ENCODE measurements at places on chromosomes 13 and 19.
A peak's percentile ranks its signal among the peaks of the same experiment; 100 is the strongest.

DNA sequence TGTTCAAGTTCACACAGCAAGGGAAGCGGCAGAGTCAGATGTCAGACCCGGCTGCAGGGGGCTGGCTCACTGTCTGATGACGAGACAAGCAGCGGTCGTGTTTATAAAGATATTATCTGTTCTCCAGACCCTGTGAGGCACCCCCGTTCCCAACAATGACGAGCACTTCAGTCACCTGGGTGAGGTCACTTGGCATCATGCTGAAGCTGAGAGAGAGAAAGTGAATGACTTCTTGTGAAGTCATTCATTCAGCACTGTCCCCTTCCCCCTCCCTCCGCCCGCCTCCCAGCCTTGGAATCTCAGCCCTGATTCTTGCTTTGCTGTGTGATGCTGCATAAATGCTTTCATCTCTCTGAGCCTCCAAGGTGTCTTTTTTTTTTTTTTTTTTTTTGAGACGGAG, 4.9 kb upstream of the LYPD3 start:
- DNase-seq: no peak

DNA sequence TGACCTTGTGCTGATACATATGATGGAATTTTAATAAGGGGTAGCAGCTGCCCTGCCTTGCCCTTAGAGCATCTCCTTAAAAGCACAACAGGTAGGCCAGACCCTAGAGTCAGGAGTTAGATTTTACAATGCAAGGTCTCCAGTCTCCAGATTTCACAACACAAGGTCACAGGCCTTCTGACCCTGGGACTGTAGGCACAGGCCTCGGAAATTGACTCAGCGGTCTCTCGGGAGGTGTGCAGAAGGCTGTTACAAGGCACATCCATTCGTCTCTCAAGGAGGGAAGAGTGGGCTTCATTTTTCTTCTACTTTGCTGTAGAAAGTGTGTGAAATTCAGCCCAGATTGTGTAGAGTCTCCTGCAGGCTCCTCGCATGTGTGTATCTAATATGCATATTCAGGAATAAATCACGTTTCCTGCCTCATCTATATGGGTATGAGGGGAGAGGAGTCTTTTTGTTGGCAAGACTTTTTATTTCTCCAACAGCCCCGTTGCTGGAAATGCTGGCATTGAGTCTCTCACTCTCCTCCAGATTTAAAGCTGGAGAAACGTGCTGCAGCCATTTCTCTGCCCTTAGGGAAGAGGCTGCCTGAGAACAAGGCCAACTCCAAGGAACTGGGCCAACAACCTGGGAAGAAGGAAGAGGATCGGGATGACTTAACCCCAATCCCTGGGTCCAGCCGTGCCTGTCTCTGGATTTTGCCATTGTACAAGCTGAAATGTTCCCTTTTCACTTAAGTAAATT, 24.5 kb downstream of the UQCRFS1 start:
- DNase-seq: no peak

GRCh38 chr19:18668744-18669523, 14.5 kb upstream of the CRTC1 start:
- no peak for DNase-seq

DNA sequence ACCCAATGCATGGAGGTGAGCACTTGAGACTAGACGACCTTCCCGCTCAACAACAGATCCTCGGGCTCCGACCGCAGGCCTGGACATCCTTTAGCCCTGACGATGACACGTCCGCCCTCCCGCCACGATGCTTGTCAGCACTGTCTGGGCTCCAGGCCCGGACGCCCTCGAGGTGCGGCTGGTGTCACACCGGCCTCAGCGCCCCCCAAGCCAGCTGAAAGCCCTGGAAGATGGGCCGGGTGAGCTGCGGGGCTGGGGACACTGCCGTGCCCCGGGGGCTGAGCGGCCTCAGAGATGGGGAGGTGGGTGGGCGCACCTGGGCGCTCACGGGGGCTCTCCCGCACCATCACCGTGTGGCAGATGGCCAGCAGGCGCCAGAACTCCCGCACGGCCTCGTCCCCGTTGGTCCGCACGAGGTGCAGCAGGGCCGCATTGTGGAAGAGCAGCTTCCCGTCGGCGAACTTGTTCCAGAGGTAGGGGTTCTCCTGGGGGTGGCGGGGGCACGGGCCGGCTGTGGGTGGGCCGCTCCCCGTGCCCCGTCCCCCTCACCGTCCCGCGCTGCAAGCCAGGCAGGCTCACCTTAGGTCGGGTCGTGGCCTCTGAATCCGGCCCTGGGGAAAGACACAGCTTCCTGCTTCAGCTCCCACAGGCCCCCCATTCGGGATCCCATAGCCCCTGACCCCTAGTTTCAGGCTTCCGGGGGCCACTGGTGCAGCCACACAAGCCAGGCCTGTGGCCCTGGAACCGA, 15.5 kb downstream of the ATP8B3 start:
- DNase-seq: no peak

DNA sequence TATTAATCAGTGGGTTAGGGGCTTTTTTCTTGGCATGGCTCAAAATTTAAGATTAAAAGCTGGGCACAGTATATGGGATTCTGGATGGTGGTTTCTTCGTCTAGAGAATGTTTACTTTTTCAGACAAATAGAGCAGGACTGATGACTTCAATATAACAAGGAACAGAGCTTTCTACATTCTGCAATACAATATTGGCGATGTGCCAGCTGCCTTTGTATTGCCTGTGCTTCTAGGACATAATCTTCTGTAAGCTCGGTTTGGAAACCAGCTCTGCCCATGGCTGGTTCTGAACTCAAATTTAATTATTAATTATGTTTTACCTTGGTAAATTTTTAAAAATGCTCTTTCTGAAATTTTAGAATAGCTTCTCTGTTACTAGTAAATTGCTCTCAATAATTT, 139.1 kb upstream of the TRPC4 start:
- no peak for DNase-seq

DNA sequence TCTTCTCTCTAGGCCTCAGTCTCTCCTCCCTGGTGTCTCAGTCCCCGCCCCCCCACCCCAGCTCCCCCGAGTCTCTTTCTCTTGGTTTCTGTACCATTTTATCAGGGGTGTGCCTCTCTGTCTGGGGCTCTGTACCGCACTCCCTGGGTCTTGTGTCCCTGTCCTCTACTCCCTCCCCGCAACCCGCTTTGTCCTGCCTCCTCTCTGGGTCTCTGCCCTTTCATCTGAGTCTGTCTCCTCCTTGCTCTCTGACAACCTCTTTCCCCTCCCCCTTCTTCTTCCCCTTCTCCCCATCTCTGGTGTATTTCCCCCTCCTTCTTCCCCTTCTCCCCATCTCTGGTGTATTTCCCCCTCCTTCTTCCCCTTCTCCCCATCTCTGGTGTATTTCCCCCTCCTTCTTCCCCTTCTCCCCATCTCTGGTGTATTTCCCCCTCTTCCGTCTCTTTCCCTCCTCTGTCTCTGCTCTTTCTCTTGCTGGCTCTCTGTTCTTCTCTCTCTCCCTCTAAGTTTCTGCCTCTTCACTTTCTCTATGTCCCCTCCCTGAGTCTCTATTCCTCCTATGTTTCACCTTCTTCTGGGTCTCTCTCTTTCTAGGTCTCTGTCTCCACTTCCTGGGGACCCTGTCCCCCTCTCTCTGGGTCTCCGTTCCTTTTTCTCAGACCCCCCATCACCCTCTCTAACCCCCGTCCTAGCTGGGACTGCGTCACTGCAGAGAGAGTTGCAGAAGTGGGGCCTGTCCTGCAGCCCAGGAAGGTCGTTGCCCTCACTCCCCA, 2.2 kb upstream of the KCNC3 start:
- peak; percentile 44 for DNase-seq

DNA sequence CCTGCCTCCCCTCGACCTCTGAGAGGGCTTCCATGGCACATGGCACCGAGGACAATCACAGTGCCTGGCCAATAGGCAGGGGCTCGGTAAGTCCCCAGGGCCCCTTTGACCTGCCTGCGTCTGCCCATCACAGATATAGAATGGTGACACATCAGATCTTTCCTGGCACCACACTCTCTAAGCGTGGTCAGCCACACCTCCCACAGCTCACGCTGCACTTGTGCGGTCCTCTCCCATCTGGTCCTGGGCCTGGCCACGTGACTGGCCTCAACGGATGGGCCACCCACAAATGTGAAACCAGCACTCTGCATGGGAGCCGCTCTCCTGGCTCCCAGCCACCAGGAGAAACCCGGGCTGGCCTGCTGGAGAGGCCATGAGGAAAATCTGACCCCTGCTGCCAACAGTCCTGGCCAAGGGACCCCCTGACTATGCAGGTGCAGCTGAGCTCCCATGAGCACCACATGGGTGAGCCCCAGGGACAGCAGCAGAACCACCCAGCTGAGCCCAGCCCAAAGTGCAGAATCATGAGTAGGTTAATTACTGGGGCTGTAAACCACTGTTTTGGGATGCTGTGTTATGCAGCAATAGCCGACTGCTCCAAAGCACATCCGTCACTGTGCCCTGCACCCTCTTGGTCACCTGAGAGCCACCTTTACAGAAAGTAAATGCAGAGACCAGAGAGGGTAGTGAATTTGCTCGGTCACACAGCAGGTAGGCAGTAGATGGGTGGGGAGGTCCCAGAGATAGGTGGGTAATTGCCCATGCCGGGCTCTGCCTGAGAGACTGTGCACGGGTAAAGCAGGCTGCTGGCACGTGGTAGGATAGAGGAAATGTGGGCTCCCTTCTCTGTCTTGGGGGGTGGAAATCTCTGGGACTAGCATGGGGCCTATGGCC, 9.7 kb upstream of the MEF2B start:
- DNase-seq: no peak

DNA sequence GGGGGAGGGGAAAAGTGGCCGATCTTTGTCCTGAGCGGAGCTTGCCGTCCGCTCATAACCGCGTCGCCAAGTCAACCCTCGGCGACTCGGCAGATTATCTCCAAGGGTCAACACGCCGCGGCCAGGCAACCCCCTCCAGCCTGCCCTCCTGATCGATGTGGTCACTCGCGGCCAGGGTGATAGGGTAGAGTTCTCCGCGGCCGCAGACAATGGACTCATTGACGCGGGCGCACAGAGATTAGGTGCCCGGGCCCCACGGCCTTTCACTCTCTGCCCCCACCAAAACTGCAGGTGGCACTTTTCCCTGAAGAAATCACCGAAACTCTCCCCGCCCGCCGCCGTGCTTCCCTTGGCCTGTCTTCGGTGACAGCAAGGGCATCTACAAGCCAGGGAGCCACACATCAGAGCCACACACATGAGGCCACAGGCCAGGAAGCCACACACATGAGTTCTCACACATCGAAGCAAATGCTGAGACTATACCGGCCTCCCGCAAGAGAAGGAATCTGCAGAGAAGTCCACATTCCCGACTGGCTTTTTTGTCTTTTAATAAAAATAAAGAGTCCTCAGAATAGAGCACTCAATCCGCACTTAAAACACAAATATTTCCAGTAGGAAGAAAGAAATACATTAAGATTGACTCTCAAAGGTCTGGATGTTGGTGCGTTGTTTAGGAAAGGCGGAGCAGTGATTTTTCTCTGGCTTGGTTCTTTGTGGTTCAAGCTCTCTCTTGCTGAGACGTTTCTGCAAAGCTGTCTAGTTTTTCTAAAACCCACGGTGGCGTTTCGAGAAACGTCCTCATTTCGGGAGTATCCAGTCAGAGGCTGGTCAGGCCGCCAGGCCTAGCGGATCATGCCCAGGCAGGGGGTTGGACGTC, 1.5 kb upstream of the PDX1 start:
- no peak for DNase-seq

GRCh38 chr19:53951436-53951835, 11.3 kb upstream of the CACNG8 start:
- no peak for DNase-seq

DNA sequence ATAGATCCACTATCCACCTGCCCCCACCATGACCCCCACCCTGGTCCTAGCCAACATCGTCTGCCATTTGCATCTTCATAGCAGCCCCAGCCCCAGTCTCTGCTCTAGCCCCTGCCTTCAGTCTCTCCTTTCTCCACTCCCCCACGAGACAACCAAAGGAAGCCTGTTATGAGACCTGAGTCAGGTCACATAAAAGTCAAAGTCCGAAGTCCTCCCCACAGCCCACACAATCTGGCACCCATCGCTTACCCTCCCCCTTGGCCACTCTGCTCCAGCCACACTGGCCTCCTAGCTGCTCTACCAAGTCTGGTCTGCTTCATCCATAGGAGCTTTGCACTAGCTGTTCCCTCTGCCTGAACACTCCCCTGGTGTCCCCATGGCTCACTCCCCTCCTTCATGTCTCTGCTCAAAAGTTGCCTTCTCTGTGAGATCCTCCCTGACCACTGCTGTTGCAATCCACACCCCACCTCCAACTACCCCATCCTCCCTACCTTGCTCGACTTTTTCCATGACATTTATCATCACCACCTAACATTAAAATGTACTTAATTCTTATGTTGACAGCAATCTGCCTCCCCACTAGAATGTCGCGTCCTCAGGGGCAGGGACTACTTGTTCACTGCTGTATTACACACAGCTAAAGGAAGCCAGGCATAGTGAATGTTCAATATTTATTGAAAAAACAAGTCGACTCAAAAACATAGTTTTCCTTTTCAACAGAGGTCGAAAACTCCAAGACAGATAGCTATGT, 1.2 kb upstream of the PLEKHG2 start:
- peak; percentile 66 for DNase-seq

DNA sequence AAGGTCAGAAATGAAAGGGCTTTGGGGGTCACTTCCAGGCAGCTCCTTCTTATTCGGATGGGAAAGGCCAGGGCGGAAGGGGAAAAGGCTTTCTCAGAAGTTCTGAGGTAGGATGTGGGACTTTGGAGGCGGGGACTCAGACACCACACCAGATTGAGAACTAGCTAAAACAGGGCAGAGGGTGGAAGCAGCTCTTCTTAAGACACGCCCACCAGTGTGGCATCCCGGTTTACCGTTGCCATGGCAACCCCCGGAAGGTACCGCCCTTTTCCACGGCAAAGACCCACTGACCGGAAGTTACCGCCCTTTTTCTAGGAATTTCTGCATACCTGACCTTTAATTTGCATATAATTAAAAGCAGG, 3.8 kb upstream of the LILRA5 start:
- DNase-seq: peak; percentile 73

DNA sequence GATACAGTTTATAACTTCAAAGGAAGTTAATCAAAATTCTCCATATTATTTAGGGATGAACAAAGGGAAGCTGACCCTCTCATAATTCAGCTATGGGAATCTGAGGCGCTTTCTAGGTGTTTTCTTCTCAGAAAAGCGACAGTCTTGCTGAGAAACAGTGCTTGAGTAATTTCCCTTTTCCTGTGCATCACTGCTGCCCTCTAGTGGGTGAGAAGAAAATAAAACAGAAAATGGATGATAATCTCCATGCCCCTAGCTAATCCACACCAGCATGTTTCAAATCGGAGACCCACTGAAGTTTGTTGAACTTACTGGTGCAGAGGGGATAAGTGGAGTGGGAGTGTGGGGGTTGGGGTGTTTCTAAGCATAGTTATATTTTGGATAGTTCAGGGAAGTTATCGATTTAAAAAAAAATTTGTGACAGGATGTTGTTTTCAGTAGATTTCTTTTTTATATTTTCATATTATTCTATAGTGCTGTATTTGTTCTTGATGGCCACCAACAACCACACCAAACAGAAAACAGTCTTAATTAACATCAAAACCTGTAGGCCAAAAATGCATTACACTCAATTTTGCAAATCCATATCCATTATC, 21.4 kb downstream of the LCP1 start:
- peak; percentile 62 for DNase-seq

- no peak for DNase-seq
Measured at GRCh38 chr19:10238172-10238783, 7.1 kb upstream of the S1PR2 start.

GRCh38 chr13:111265701-111266035, 54.8 kb upstream of the TEX29 start:
- no peak for DNase-seq

GRCh38 chr13:39527301-39527700, 75.7 kb downstream of the LHFPL6 start:
- DNase-seq: no peak
